ENCODE measurements at places on chromosomes 13 and 19.

GRCh38 chr13:114079601-114080536 is 52.6 kb downstream of the RASA3 start:
- peak; percentile 5 for DNase-seq

DNA sequence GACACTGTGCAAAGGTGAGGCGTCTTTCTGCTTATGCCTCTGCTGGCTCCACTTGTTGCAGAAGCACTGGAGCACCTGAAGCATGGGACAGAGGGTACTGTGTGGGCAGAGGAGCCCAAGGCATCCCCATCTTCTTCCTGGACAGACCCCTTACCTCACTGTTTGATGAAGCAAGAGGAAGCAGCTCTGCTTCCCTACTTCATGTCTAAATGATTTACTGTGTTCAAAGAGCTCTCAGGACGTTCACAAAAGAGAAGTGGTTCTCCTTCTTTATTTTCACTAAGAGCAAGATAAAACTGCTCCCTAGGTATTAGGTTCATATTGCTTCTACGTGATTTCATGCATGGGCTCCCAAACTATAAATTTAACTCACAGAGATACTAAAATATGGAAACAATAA is 1635.4 kb upstream of the SLC10A2 start:
- DNase-seq: no peak

DNA sequence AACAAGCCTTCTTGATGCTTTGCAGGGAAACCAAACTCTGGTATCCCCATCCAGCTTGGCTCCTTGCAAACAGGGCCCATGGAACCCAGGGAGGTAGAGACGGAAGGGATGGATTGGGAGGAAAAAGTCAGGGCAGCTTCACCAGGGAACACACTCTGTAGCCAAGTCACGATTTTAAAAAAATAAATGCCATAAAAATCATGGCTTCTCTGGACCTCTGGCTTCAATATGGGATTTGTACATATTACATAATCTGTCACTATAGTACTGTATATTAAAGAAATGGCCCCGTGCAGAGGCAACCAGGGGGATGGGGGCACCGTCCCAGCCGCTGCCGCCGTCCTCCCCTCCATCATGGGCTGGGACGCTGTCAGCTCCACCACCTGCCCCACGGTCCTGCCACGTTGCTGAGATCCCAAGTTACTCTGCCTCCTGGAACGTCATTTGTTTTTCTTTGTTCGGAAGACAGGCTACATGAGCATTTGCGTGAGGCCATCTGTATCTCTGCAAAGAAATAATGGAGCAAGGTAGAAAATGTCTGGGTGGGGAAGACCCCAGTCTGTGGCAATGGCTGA is 313.3 kb downstream of the ZNF536 start:
- DNase-seq: no peak

GRCh38 chr19:38024992-38025908 is 118.2 kb downstream of the SIPA1L3 start:
- DNase-seq: no peak
